ENCODE measurements at places on chromosomes 2 and 18. TPM values are rescaled to one million over a fixed set of nuclear protein-coding genes. Genes with fewer than 3 reads are reported as not detected.

- no peaks in the 10 kb centered on the region for H3K36me3 ChIP-seq
- peaks cover 27% of the 10 kb centered on the region for H3K4me1 ChIP-seq
- peak overlapping the region; percentile 79 for H3K27ac ChIP-seq
- no peak for DNase-seq
Measured at GRCh38 chr2:101119431-101119830, 31.8 kb downstream of the TBC1D8 start.

CHRNA1 gene
- 1.5 TPM for polyA plus RNA-seq

CFAP65 gene
- 0.06 TPM for polyA plus RNA-seq

GNLY gene
- polyA plus RNA-seq, result not detected

DNA sequence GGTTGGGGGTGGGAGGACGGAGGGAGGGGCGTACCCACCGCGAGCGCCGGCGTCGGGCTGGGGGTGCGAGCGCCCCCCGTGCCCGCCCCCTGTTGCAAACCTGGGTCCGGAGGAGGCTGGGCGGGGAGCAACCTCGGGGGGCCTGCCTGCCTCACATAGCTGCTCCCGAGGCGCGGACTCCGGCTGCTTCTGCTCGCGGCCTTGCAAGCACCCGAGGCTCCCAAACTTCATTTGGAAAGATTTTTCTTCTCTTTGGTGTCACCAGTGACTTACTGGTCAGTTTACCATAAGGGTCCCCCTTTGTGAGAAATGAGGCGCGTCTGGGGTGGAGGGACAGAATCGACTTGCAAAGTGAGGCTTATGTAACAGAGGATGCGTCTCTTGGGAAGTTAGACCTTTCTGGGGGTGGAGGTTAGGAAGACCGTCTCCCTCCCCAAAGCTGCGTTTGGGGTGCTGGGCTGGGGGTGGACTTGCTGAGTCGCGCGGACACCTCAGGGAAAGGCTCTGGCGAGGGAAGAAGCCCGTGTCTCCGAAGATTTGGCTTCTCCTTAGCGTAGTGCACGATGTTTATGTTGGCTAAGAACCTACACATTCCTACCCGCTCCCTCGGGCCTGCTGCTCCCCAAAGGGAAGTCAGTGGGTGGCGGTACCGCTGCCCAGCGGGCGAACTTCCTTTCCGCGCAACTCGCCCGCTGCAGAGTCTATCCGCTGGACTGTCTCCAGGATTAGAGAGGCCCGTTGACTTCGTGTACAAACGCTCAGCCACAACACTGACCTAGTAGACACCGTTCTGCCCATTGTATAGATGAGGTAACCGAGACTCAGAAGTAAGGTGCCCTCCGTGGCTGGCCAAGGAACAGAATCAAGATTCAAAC is 559 bp downstream of the TMEM37 start:
- peak overlapping the region; percentile 99 for H3K27ac ChIP-seq
- DNase-seq, result no peak
- peak overlapping the region; percentile 50 for H3K4me3 ChIP-seq
- no peaks in the 10 kb centered on the region for H3K36me3 ChIP-seq
- H3K4me1 ChIP-seq, result peaks cover 67% of the 10 kb centered on the region

GRCh38 chr2:2389215-2389614 is 58.1 kb upstream of the MYT1L start:
- no peak overlapping the region for H3K27ac ChIP-seq
- no peak overlapping the region for H3K4me3 ChIP-seq
- no peak for DNase-seq

DNA sequence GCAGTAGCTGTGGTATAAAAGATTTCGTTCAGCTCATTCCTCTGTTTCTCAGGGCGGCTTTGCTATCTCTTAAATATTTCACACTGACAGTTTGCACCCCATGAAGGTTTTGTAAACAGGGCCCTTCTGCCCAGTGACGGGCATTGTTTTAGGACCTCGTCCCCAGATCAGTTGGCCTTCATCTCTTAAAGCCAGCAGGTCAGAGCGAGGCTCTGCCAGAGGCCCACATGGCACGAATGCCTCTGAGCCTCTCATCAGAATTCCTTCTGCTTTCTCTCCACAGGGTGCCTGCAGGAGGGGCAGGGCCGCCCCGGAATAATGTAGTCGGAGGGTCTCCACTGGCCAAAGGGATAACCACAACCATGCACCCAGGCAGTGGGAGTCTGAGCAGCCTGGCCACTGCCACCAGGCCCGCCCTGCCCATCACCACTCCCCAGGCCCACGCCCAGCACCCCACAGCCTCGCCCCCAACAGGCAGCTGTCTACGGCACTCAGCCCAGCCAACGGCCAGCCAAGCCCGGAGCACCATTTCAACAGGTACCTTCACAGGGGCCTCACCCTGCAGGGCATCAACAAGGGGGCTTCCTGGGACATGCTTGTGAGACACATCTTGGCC is 177.0 kb downstream of the SEPTIN10 start:
- no peaks in the 10 kb centered on the region for H3K27me3 ChIP-seq
- DNase-seq, result no peak
- H3K27ac ChIP-seq, result no peak overlapping the region
- H3K4me3 ChIP-seq, result no peak overlapping the region
- H3K4me1 ChIP-seq, result no peaks in the 10 kb centered on the region

TDRD15 gene
- polyA plus RNA-seq, result not detected

DNA sequence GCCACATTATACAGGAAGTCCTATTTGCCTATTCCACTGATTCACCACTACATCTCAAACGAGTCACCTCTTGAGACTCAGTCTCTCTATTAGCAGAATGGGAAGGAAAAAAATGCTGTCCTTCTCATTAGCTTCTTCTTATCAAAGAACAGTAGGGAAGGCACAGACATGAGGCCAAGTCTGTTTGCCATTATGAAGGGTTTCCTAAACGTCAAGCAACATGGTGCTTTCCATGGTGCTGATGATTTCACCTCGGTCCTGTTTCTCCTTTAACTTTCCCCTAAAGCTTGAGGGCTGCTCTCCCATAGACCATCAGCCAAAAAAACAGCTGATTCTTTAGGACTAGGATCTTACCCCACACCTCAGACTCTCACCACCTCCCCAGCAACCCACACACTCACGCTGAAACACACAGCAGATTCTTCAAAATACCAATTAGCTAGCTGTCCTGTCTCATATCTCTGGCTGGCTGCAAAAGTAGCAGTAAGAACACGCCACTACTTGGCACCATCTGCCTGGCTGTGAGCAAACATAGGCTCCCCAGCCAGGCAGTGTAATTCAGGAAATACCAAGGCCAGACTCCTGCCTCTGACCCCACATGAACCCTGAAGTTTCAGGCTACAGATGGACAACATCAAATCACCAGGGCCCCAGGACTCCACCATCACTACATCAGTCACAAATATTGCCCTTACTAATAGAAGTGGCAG is 30.5 kb downstream of the GALNT14 start:
- no peak overlapping the region for H3K4me3 ChIP-seq
- no peak overlapping the region for H3K27ac ChIP-seq
- no peaks in the 10 kb centered on the region for H3K4me1 ChIP-seq
- DNase-seq, result peak; percentile 25

DNA sequence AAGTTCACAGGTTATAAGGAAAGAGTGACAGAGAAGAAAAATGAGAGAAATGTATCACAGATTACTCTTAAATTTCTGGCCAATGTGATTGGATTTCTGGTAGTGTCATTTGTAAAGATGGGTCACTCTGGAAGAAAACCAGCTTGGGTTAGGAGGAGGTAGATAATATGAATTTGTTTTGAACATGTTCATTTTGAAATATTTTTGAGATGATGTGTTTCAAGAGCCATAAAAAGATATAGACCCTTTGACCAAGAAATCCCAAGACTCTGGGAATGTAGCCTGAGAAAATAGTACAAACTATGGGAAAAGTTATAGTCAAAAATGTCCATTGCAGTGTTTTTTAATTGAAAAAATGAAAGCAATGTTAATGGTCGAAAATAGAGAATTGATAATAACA is 70.7 kb downstream of the CALCRL start:
- no peak overlapping the region for H3K27ac ChIP-seq
- no peak for DNase-seq
- H3K36me3 ChIP-seq, result no peaks in the 10 kb centered on the region

GRCh38 chr2:61906186-61906470 is 654 bp downstream of the COMMD1 start:
- no peak overlapping the region for H3K27ac ChIP-seq
- no peaks in the 10 kb centered on the region for H3K36me3 ChIP-seq
- no peaks in the 10 kb centered on the region for H3K27me3 ChIP-seq
- no peak for DNase-seq
- H3K4me3 ChIP-seq, result peak overlapping the region; percentile 61

GRCh38 chr18:63199743-63200241 is 119.8 kb downstream of the BCL2 start:
- DNase-seq, result no peak
- peaks cover 8% of the 10 kb centered on the region for H3K27me3 ChIP-seq
- H3K4me1 ChIP-seq, result peaks cover 9% of the 10 kb centered on the region

IL1B gene
- 1.2 TPM for polyA plus RNA-seq

INHA gene
- 8.1 TPM for polyA plus RNA-seq

EFHD1 gene
- 13.4 TPM for polyA plus RNA-seq

VIT gene
- polyA plus RNA-seq, result 1.5 TPM

MOGAT1 gene
- polyA plus RNA-seq, result not detected

DNA sequence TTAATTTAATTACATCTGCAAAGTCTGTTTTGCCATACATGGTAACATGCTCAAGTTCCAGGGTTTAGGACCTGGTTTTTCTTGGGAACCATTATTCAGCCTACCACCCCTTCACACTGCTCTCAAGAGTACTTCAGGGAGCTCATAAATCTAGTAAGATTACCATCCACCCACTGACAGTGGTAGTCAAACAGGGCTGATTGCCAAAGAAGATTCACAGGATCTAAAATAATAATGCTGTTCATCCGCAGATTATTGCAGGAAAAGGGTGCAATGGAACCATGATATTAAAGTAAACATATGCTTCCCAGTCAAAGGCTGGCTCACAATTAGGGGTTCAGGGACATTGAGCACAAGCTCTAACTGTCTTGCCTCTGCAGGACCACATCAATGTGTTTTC is 148.0 kb upstream of the CYRIA start:
- no peak overlapping the region for H3K27ac ChIP-seq
- H3K4me3 ChIP-seq, result no peak overlapping the region
- DNase-seq, result no peak
- no peaks in the 10 kb centered on the region for H3K27me3 ChIP-seq

CYS1 gene
- polyA plus RNA-seq, result 2.7 TPM

DNA sequence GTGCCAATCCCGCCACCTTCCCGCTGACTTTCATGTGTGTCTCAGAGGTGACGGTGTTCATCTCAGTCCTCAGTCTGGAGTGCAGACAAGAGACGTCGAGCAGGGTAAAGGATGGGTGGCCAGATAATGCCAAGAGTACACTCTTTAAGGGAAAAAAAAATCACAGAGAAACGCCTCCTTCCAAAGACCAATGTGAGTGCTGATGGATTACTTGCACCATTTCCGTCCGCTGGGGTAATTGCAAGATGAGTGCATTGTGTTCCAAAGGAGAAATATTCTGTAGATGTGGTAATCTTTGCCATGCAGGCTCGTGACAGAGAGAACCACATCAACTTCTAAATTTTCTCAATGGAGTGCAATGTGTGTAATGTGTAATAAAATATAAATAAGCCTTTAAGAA is 81.0 kb downstream of the KLHL29 start:
- no peak for DNase-seq
- no peak overlapping the region for H3K4me3 ChIP-seq
- no peaks in the 10 kb centered on the region for H3K4me1 ChIP-seq
- no peaks in the 10 kb centered on the region for H3K27me3 ChIP-seq
- no peaks in the 10 kb centered on the region for H3K36me3 ChIP-seq

DNA sequence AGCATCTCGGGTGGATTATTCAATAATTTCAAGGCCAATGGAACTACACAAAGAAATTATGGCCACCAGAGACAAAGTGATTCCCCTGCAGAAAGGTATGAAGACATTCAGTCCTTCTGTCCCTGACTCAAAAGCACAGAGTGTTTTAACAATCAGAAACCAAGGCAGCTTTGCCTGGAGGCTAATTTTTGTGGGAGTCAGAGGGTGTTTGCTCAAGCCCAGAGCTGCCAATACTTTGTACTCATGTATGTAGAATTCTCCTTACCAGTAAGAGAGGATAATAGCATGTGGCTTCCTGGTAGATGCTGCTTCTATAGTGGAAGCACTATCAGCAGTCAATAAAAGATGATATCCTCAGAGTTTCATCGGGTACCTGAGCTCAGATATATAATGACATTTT is 178.4 kb downstream of the KCNE4 start:
- H3K27me3 ChIP-seq, result no peaks in the 10 kb centered on the region
- no peaks in the 10 kb centered on the region for H3K36me3 ChIP-seq
- H3K4me1 ChIP-seq, result no peaks in the 10 kb centered on the region
- H3K27ac ChIP-seq, result no peak overlapping the region
- no peak for DNase-seq

DNA sequence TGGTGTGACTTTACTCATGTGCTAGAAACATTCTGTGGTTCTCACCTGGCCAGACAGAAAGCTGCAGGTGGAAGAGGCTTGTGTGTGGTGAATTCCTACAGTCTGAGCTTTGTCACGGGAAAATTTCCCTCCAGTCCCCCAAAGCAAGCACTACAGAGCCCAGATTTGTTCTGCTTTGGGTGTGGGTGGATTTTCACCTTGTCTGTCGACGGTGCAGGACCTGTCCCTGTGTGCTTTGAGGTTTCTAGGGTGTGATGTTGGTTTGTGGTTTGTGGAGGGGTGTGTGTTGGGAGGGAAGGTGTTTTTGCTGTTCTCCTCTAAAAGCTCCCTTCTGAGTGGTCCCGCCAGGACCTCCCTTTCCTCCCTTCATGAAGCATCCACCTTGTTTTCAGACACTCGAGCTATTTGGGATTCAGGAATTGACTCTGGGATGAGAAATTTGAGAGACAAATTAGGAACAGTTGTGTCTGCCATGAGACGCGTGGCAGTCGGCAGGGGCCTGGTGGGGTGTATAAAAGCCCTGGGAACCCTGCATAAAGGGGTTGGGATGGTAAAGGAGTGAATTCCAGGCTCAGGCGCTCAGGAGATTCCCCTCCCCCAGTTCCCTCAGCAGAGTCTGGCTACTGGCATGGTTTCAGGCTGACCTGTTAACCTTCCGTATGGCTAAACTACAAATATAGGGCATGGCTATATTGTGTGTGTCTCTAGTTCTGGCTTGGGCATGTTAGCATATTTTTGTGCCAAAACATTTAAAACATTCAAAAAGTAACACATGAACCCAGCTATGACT is 65.5 kb downstream of the DGKD start:
- no peak overlapping the region for H3K4me3 ChIP-seq
- no peak for DNase-seq

DNA sequence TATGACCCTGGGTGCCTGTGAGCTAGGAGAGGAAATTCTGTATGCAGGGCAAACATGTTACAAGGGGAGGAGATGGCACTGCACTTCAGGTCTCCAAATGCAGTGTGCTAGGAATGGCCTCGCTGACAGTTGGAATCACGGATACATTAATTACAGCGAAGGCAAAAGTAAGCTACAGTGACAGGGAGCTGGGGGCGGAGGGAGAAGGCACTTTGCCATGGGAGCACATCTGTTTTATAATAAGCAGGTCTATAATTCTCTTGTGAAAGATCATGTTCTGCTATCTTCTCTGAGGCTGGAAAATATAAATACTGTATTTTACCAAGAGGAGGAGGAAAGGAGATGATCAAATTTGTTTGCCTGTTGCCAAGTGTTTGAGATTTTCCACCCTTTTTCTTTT is 56.3 kb upstream of the FZD5 start:
- H3K27me3 ChIP-seq, result no peaks in the 10 kb centered on the region
- H3K36me3 ChIP-seq, result no peaks in the 10 kb centered on the region
- no peak overlapping the region for H3K4me3 ChIP-seq
- H3K27ac ChIP-seq, result no peak overlapping the region
- no peak for DNase-seq
- peaks cover 22% of the 10 kb centered on the region for H3K4me1 ChIP-seq

POTEI gene
- polyA plus RNA-seq, result 1.2 TPM
